Iris pigment epithelial cell (primary cell): ENCODE measurements at places on chromosomes 3 and 15.

DNA sequence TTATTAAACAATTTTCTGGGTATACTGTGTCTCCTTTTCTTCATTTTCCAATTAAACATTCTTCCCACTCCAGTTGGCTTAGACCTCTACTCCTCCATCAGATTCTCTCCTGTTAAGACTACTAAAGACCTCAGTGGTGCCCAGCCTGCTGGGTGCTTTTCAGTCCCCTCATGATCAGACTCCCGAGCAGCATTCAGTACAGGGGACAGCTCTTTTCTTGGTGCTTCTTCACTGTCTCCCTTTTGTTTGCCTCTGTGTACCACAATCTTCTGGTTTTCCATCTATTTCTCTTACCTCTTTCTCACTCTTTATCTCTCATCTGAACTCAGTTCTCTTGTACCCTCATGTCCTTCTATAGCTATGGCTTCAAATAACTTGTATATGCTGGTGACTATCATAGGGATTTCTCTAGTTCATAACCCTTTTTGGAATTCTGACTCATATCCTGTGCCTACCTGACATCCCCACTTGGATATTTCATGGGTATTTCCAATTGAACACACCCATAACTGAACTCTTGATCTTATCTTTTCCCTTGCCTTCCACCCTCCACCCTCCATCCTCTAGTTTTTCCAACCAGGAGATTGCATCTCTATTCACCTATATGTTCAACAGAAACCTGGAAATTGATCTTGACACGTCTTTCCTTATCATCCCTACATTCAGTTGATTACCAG lies 55.6 kb upstream of the ABHD10 start:
- no peak for DNase-seq

- no peak for DNase-seq
Observed at GRCh38 chr15:98996624-98997023, 11.0 kb downstream of the PGPEP1L start.

- DNase-seq, result no peak
Observed at GRCh38 chr3:124635169-124635539, 95.1 kb upstream of the UMPS start.

DNA sequence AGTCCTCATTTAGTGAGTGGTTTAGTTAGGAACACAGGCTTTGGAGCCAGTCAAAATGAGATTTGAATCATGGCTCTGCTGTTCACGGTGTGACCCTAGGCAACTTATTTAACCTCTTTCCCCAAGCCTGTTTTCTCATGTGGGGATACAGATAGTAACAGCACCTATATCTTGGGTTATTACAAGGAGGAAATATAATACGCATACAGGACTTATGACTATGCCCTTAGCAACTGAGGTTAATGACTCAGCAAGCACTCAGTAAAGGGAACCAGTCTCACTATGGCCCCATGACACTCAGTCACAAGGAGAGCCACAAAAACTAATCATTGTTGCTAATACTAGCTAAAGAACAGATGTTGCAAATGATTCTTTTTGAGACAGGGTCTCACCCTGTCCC lies 45.9 kb downstream of the SUMF1 start:
- peak; percentile 83 for DNase-seq

- no peak for DNase-seq
Observed at GRCh38 chr3:116757315-116757714, 47.7 kb downstream of the TUSC7 start.

- peak; percentile 58 for DNase-seq
Observed at GRCh38 chr15:38486936-38487335, 33.0 kb downstream of the FAM98B start.
